AG09309 (cell line): ENCODE measurements at places on chromosomes 12 and 14.
A peak's percentile ranks its signal among the peaks of the same experiment; 100 is the strongest.

GRCh38 chr14:67852926-67853604, 33.5 kb downstream of the RAD51B start:
- no peak for DNase-seq

- DNase-seq, result no peak
These were observed 256.9 kb downstream of the CACNA1C start for GRCh38 chr12:2309647-2310046.

GRCh38 chr14:84254290-84254689, 1275.7 kb upstream of the FLRT2 start:
- DNase-seq, result no peak

DNA sequence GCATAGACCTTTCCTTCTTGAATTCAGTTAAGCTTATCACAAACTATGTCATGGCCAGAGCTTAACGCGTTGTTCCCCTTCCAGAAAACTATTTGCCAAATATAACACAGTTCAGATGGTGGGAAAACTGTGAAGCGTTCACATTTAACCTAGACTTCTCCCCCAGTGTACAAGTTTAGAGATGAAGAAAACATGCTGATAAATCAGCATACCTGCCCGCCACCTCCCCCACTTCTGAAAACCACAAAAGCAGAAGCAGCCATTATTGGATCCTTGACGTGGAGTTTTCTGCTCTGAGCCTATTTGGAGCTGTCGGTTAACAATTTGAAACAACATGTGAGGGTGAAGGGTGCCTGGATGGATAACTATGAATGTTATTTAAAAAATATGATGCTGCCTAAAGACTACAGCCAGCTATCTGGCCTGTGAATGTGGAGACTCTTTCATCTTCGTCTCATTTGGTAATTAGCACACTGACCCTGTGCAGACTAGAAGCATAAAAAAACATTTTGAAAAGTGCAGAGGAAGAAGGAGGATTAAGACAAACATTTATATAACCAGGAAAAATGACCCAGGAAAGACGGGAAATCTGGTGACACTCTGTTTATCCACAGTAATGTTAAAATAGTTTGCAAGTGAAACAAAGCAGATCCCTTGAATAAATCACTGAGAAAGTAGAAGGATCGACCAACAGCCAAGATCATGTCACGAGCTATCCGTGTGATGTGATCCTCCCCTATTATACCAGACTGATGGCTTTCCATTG, 408.2 kb downstream of the AEBP2 start:
- DNase-seq, result no peak

DNA sequence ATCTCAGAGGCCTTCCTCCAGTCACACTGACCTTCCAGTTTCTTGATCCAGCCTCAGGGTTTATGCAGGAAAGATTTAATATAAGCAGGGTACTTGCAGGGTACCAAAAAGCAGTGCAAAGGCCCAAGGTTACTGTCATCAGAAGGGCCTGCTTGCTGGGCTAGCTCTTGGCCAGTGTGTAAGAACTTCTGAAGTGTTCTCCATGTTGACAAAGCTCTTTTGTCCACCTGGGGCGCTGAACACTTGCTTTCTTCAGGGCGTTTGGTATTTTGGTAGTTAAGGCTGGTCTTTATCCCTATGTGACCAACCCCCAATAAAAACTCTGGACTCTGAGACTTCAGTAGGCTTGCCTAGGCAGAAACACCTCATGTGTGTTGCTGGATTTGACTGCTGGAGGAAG, 69.7 kb downstream of the ZC3H14 start:
- DNase-seq, result no peak

DNA sequence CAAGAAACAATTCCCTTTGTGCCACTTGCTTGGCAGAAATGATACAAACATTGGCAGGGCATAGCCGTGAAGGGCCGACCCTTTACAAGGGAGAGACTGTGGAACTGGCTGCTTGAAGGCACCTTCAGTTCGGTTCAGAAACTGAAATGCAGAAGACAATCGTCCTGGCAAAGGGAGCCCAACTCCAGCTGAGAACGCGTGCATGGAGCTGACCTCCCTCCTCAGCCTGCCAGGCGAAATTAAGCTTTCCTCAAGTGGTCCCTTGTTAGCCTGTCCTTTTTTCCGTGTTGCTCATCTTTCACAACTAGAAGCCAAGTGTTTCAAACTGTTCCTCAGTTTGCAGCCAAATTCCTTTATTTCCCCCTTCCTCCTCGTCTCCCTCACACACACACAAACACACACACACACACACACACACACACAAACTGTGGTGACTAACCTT, 8.1 kb downstream of the LGR5 start:
- no peak for DNase-seq

- peak; percentile 97 for DNase-seq
These were observed 29.9 kb upstream of the SLC38A2 start for GRCh38 chr12:46402451-46402850.

- no peak for DNase-seq
These were observed 319.4 kb upstream of the ATP2B1 start for GRCh38 chr12:90027889-90028634.

GRCh38 chr14:23638414-23639047, 2.4 kb downstream of the DHRS2 start:
- DNase-seq, result no peak

- no peak for DNase-seq
These were observed 3.1 kb downstream of the GPR33 start for GRCh38 chr14:31484754-31485153.

DNA sequence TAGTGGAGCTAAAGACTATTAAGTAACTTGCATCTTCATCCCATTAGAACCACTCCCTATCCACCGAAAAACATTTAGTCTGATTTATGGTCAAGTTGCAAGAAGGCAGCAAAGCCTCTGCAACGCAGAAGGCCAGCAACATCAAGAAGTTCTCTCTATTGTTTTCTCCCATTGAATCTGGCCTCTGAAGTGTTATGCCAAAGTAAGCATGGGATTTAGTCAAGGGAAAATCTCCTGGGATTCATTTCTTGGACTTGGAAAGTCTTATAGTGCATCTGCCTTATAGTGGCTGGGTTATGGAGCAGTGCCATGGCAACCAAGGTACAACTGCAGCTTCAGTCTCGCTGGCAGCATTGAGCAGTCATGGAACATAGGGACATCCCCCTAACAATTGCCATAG, 87.7 kb upstream of the KRR1 start:
- no peak for DNase-seq

DNA sequence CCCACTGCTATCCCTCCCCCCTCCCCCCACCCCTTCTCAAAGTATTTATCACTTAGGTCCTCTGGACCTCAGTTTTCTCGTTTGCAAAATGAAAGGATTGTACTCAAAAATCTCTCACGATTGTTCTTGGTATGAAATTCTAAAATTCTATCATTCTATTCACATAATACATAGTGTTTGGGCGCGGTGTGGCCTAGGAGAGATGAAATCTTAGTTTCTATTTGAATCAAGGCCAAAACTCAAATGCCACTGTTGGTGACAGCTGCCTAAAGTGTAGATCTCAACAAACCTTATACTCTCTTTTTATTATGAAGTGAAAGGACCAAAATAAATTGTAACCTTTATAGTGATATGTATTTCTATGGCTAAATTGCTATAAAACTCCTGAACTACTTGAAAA, 23.7 kb upstream of the YAF2 start:
- DNase-seq, result no peak

DNA sequence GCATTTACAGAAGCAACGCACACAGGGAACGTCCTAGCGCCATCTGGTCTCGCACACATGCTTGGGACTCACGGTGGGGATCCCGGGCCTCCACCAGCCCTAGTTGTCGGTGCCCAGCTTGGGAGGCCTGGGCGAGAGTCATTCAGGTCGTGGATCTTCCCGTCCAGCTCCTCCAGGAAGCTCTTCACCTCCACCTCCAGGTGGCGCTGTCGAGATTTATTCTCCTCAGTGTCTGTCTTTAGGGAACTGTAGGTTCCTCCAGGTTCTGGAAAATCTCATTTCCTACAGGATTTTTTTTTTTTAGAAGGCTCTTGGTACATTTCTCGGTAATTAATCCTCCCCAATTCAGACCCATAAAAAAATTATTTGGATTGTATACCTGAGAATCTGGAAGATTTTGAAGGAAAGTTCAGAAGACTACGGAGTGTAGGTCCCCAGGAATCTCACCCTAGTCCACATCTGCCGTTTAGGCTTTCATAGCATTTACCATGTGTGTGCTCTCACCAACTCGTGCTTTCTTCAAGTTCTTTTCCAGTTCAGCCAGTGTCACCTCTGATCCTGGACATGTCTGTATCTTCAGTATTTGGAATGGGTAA, 910.0 kb downstream of the TMEM121 start:
- no peak for DNase-seq

DNA sequence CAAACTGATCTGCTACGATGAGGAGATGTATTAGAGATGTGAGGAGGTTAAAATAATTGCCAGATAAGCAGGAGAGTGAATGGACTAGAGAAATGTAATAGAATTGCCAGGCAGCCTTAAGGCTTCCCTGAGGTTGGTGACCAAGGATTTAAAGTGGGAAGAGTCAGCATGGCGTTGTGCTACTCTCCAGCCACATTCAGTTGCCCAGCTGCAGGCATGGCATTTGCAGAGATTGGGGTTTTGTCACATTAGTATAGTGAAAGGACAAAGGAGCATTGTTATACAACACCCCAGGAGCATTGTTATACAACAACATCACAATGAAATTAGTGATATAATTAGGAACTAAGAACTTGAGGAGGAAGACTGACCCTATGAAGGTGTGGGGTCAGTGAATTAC, 31.7 kb downstream of the MARK3 start:
- DNase-seq, result no peak

- DNase-seq, result no peak
These were observed 192.6 kb upstream of the LHX5 start for GRCh38 chr12:113664224-113664681.

GRCh38 chr12:68397566-68398158, 65.5 kb upstream of the MDM1 start:
- no peak for DNase-seq

GRCh38 chr12:118467641-118468305, 91.4 kb downstream of the SUDS3 start:
- DNase-seq, result no peak

DNA sequence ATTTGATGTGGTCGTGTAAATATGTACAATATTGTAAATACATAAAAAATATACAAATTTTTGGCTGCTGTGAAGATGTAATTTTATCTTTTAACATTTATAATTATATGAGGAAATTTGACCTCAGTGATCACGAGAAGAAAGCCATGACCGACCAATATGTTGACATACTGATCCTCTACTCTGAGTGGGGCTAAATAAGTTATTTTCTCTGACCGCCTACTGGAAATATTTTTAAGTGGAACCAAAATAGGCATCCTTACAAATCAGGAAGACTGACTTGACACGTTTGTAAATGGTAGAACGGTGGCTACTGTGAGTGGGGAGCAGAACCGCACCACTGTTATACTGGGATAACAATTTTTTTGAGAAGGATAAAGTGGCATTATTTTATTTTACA, 49.6 kb downstream of the TBK1 start:
- DNase-seq, result no peak

DNA sequence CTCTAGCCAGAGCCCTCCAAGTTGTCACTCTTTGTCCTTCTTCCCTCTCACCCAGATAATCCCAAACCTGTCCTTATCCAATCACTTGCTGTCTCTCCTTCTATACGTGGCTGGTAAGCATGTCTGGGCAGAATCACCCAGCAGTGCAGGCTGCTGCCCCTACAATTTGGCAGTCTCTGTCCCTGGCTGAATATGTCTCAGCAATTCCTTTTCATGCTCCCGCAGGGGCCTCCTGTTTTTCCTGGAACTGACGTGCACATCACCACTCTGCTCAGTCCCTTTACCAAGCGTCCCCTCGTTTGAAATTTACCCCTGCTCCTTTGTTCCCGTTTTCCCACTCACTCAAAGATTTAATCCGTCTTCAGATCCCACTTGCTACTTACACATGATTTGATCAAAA, 80.0 kb downstream of the ST8SIA1 start:
- no peak for DNase-seq

DNA sequence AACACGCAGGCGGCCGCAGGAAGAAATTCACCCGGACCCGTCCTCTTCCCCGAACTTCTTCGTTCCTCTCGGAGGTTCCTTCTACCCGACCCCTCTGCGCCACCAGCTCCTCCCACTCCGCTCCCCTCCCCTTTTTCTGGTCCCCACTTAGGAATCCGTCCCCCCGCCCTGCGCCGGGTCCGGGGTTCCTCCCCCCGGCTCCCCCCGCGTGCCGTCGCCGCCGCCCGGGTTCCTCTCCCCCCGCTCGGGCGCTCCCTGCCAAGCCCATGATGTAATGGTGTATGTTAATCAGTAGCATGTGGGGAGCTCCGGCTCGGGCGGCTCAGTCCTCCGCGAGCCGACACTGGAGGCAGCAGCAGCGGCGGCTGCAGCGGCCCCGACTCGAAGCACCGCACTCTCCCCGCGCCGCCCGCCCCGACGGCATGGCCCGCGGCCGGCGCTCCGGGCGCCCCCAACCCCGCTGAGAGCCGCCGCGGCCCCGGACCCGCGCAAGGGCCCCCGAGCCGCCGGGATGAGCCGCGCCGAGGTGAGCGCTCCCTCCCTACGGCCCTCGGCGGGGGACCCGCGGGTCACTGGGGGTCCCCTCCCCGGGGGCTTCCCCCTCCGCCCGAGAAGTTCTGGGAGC, 1.0 kb upstream of the SAMD4A start:
- DNase-seq, result peak; percentile 73

- DNase-seq, result no peak
These were observed 3.2 kb downstream of the IPO8 start for GRCh38 chr12:30692470-30692869.

DNA sequence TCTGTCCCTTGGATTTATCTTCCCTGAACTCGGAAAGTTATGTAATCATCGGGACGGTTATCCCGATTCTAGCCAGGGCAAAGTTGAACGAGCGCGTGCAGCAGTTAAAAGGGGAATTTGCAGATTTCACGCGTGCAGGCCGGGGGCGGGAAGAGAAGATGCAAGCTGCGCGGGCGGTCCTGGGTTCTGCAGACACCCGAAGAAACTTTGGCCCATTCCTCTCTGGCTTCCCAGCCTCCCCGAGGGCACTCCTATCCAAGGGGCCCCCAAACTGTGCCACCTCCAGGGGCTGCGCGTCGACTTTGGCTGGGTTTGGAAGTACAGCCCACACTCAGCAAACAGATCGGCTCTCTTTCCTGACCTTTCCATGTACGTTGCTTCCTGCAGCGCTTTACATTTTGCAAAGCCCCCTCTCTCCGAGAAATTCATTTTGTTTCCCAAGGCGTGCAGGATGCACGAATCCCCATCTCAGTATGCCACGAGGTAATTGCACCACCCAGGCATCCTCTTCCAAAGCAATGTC, 941 bp upstream of the PPP1CC start:
- DNase-seq, result no peak

- no peak for DNase-seq
These were observed 198.6 kb downstream of the RPAP3 start for GRCh38 chr12:47507221-47507620.

DNA sequence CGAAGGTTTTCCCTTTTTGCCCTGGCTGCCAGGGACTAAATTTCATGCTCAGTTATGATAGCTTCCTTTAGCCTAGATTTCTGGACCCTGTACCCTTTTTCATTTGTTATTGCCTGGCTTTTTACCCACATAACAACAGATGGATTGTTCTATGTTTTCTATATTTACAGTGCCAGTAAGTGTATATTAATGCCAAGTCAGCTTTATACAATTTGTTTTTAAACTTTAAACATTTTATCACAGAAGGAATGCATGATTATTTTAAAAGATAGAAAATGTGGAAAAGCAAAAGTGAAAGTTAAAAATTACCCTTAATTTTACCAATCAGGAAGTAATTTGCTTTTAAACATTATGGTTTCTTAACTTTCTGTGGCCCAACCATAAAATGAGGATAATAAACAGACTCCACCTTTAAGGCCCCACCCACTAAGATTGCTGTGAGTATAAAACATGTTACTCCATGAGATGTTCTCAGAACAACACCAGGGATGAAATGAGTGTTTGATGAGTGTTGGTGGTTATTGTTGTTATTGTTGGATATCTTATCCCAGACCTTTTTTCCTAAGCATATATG, 496.8 kb downstream of the EGLN3 start:
- DNase-seq, result no peak

GRCh38 chr12:130073721-130074120, 88.5 kb upstream of the FZD10 start:
- DNase-seq, result no peak
